Endodermal cell (in vitro differentiated cells): ENCODE measurements at places on chromosomes 4 and X.
A peak's percentile ranks its signal among the peaks of the same experiment; 100 is the strongest.

DNA sequence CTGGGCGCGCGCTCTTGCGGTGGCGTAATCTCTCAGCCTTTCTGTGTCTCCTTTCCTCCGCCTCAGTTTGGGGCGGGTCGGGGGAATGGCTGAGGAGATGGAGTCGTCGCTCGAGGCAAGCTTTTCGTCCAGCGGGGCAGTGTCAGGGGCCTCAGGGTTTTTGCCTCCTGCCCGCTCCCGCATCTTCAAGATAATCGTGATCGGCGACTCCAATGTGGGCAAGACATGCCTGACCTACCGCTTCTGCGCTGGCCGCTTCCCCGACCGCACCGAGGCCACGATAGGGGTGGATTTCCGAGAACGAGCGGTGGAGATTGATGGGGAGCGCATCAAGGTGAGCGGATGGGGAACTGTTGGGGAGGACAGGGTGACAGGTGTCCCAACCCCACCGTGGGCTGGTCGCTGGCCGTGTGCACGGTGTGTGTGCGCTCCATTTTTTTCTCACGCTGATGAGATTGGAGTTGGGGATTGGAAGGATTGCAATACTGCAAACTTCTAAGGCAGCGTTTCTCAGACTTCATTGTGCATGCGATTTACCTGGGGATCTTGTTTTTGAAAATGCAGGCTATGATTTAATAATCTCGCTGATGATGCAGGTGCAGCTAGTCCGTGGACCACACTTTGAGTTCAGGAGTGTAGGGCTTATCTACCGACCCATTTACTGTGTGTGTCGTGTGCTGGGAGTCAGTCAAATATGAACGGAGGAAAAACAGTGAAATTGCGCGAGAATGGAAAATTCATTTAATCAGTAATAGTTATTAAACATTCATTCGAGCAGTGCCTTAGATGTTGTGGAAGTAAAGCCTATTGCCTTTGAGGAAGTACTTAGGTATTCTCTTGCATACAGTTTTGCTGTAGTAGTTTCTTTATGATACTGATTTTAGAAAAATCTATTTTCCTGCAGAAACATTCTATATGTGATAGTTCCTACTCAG is at the start of gene RAB33B:
RAB33B (plus strand) TSS at position 11 of the 935 bp plus-strand sequence; CDS start at position 86, 75 bp downstream.
- DNase-seq: no peak

DNA sequence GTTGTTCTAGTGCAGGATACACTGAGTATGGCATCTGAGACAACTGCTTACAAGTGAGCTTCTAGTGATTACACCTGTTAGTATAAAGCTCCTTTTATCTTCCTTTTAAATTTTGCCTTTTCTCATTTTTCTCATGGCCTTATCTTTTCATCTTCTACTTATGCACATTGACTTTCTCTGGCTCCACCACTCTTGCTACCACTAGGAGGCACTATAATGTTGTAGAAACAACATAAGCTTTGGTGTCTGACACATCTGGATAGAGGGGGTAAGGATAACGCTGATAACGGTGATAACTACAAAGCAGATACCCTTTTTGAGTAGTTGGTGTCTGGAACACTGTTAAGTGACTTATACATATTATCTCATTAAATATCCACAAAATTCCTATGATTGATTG is 187.4 kb upstream of the TEX13C start:
- DNase-seq: no peak

- DNase-seq: no peak
Observed at GRCh38 chr4:74428276-74428675, 16.7 kb upstream of the AREG start.

GRCh38 chrX:19602866-19603622 is 87.7 kb upstream of the MAP3K15 start:
- DNase-seq: no peak

GRCh38 chr4:17468619-17469221 is 43.2 kb downstream of the QDPR start:
- DNase-seq: peak; percentile 64

DNA sequence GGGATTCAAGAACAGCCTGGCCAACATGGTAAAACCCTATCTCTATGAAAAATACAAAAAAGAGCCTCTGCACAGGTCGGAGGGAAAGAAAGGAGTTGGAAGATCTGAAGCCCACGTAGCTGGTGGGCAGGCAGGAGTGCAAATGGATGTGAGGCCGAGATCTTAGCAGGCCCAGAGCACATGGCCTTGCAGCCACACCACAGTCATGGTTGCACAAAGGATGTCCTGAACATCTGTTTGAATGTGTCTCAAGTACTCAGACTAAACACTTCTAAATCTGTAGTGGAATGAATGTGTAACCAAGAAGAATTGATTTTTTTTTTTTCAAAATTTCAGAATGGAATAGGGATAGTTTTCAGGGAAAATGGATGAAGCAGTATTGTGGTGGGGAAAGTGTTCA is 10.8 kb downstream of the CA5B start:
- no peak for DNase-seq

DNA sequence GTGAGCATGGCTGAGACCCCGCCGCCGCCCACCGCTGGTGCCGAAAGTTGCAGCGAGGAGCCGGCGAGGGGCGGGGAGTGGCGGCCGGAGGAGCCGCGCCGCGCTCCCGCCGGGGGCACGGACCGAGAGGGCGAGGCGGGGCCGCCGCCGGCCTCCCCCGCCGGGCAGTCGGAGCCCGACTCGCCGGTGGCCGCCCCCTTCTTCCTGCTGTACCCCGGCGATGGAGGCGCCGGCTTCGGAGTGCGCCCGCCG is 16.5 kb downstream of the UTP3 start:
- DNase-seq: no peak

- no peak for DNase-seq
Observed at GRCh38 chr4:87239821-87240220, 19.4 kb upstream of the KLHL8 start.

- peak; percentile 63 for DNase-seq
Observed at GRCh38 chrX:40088803-40089540, 8.8 kb downstream of the BCOR start.

- DNase-seq: no peak
Observed at GRCh38 chrX:46624090-46624786, 50.7 kb downstream of the CHST7 start.

DNA sequence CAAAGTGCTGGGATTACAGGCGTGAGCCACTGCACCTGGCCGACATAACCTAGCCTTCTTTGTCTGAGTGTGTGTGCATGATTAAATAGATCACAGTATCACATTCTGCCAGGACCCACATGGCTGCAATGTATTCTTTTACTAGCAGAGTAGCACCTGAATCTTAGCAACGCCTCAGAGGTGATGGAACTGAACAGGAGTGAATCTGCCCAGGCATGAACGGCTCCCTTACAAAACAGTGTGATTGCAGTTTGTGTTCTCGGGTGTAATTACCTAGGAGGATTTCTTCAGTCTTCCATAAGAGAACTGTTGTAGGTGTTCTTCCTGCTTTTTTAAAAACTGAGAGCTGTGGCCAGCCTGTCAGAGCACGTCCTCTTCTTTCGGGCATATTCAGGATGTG is 122.7 kb upstream of the STS start:
- DNase-seq: no peak

DNA sequence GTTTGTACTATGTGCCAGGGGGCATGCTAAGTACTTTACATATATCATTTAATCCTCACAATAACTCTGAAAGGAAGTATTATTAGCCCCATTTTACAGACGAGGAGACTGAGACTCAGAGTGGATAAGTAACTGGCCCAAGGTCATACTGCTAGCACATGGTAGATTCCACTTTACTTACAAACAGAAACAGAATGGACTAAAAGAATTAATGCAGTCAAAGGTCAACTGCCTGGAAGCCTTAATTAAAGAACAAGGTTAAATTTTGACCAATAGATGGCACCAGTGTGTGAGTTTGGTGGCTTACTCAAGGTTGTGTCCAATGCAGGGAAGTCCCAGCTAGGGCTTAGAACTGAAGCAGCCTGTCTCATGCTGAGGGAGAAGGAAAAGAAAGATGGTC is 4.7 kb downstream of the RIPPLY1 start:
- DNase-seq: no peak

- peak; percentile 81 for DNase-seq
Observed at GRCh38 chr4:166324321-166324720, 451.3 kb downstream of the TLL1 start.

DNA sequence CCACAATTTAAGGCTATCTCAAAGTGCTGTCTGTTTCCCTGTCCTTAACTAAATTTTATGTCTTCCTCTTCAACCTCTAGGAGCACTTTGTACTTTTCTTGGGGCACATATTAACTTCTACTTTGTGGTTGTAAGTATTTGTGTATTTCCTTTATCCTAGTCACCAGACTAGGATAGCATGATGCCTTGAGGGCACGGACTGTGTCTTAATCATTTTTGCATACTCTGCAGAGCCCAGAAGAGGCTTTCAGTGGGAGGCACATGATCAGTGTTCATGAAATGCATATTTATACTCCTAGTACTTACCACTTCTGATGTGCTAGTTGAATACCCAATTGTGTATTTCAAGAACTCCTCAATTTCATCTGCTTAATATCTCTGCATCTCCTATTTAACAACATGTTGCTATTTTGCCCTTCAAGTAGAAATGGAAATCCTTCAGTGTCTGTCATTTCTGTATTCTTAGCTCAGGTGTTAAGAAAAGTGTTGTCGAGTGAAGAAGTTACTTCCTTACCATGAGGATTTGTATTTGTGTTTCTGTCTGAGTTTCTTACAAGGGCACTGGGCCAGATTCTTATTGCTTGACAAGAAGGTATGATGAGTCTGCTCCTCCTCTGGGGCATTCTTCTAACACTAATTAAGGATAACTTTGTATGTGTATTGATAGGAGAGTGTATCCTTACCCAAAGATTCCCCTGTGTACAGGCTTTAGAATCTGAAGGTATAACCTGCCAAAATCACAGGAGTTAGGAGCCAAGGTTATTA is 28.3 kb upstream of the PGRMC2 start:
- DNase-seq: no peak

GRCh38 chr4:136800248-136800647 is 732.0 kb downstream of the PCDH18 start:
- DNase-seq: no peak

DNA sequence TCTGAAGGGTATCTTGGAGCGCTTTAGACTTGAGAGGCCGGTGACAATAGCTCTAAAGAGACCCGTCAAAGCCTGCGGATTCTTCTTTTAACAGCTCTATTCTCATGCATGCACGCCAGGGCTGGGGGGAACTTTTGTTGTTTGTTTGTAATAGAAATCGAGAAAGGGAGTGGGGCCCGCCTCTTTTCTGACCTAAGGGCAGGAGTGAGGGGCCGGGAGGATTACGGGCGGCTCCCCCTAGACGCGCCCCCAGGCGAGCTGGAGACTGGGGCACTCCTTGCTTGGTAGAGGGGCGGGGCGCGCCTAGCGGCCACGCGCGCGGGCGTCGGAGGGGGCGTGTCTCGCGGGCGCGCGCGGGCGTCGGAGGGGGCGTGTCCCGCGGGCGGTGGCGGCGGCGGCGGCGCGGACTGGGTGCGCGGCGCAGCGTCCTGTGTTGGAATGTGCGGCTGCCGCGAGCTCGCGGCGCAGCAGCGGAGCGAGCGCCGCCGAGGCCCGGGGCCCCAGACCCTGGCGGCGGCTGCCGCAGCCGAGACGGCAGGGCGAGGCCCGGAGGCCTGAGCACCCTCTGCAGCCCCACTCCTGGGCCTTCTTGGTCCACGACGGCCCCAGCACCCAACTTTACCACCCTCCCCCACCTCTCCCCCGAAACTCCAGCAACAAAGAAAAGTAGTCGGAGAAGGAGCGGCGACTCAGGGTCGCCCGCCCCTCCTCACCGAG is at the start of gene REST:
REST (plus strand) TSS at position 412 of the 717 bp plus-strand sequence. CDS start 2,739 bp downstream, outside the sequence.
- DNase-seq: peak; percentile 97

DNA sequence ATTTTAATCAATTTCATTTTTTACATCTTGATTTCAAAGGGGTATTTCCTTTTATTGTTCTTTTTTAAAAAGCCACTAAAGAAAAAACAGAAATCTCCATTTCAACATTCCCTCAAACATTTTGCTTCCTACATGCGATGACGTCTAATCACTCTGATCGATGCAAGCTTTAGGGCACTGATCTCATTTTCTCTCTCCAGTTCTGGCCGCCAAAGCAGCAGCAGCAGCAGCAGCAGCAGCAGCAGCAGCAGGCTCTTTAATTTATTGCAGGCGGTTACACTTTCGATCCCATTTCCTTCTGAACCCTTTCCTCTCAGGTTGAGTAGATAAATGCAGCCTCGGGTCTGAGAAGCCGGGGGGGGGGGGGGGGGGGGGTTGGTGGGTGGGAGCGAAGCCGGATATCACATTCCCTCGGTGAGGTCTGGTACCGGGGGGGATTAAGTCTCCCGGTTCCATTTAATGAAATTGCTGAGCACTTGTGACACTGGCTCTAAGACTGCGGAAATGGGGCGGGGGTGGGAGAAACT is 3.4 kb upstream of the PCDH7 start:
- no peak for DNase-seq

DNA sequence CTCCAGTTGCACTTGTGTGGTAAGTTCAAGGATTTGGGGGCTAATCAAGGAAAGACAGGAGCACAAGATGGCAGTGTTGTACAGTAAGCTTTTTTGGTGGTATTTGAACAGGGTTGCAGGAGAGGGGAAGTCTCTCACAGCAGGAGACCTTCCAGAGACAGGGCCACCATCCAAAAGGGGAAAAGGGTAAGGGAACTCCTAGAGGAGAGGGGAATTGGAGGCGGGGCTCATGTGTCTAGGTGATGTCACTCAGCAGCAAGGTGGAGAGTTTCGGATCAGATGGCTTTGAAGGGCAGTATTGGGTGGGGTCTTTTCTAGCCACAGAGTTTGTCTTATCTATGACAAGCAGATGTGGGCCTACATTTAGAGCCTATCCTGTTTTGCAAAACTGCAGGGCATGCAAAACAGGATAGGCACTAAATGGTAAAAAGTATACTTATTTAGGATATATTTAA is 13.4 kb upstream of the RNF175 start:
- peak; percentile 80 for DNase-seq

GRCh38 chrX:46446727-46447378 is 98.4 kb downstream of the ZNF674 start:
- peak; percentile 92 for DNase-seq

DNA sequence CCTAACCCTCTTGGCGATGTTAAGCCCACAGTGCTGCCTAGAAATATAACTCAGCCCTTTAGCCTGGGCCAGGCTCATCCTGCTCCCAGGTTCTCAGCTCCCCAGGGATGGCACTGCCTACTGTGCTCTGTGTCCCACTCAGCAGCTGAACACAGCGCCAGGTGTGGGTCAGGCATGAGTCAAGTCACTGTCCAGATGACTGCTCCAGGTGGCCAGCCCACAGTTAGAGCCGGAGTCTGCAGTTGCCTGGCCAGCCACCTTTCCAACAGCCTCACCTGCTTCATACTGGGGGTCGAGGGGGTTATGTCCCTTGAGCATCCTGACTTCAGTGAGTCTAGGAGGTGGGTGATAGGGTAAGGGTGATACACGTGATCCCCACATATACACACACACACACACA is 48.4 kb downstream of the TBC1D14 start:
- no peak for DNase-seq

DNA sequence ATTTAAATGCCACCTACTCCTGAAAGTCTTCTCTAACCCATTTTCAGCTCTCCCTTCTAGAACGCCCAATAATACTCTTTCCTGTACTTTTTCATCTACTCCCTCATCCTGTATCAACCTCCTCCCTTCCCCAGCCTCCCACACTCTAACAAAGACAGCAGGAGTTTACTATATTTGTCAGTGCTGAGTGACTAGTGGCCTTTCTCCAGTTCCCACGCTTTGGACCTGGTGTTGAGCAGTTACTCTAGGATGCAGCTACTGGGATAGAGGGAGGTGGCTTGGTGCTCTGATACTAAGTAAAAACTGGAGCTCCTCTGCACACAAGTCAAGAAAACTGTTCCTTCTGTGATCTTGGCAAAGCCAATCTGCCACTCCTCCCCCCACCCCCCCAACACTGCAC is 36.1 kb upstream of the KLHL13 start:
- DNase-seq: no peak
